ENCODE measurements at places on chromosomes 16 and 17.
A peak's percentile ranks its signal among the peaks of the same experiment; 100 is the strongest.

GRCh38 chr17:57920916-57921703, 34.1 kb downstream of the CUEDC1 start:
- DNase-seq, result no peak

- DNase-seq, result no peak
Measured at GRCh38 chr16:56340416-56340815, 84.9 kb downstream of the AMFR start.

- DNase-seq, result no peak
Measured at GRCh38 chr17:353213-353837, 718 bp upstream of the RPH3AL start.

DNA sequence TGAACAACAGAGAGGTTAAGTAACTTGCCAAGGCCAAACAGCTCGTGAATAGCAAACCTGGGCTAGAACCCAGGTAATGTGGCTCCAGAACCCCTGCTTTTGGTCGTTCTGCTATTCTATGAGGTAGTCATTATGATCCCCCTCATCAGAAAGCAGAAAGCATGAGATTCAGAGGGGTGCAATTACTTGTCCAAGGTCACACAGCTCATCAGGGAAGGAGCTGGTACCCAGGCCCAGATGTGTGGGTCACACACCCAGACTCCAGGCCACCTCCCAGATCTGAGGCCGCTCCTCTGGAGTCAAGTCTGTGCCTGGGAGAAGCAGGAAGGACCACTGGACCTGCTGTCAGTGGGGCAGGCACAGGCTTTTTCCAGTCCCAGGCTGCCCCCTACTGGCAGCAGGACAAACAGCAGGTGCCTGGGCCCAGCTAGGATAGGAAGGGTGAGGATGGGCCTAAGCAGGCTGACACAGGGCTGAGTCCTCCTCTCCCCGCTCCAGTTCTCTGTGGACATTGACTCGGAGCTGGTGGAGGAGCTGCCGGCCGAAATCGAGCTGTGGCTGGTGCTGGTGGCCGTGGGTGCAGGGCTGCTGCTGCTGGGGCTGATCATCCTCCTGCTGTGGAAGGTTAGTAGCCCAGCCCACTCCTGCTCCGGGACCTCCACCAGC, 7.8 kb upstream of the PDK2 start:
- DNase-seq, result peak; percentile 42

- DNase-seq, result no peak
Measured at GRCh38 chr16:3872216-3872895, 8.2 kb downstream of the CREBBP start.

DNA sequence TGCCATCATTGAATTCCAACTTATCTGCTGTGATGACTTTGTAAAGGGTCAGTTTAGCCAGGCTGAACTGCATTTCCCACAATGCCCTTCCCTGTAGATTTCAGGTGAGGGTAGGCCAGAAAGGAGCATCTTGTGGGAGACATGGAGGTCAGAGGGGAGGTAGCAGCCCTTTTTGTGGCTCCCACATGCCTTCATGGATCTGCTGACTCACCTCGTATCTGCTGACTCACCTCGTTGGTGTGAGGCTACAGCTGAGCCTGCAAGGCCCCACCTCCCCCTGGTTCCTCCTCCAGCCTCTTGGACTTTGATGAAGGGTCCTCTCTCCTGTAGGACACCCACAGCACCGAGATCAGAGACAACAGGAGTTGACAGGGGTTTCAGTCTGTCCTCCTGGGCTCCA, 102.5 kb downstream of the SALL1 start:
- DNase-seq, result no peak

All from NCI-H2171 (cell line).